ENCODE measurements at places on chromosomes 4 and X. TPM values are rescaled to one million over a fixed set of nuclear protein-coding genes. Genes with fewer than 3 reads are reported as not detected.

HSFX4 gene
- total RNA-seq = not detected

- no peak for DNase-seq
These were observed 35.8 kb downstream of the SLC10A7 start for GRCh38 chr4:146485968-146486367.

PALLD gene
- total RNA-seq = 83.7 TPM

CCNQ gene
- total RNA-seq = 43.4 TPM

GRCh38 chrX:508163-508562 is 121.5 kb upstream of the PPP2R3B start:
- DNase-seq = no peak

GPRASP1 gene
- total RNA-seq = 0.94 TPM

F11 gene
- not detected for total RNA-seq

DNA sequence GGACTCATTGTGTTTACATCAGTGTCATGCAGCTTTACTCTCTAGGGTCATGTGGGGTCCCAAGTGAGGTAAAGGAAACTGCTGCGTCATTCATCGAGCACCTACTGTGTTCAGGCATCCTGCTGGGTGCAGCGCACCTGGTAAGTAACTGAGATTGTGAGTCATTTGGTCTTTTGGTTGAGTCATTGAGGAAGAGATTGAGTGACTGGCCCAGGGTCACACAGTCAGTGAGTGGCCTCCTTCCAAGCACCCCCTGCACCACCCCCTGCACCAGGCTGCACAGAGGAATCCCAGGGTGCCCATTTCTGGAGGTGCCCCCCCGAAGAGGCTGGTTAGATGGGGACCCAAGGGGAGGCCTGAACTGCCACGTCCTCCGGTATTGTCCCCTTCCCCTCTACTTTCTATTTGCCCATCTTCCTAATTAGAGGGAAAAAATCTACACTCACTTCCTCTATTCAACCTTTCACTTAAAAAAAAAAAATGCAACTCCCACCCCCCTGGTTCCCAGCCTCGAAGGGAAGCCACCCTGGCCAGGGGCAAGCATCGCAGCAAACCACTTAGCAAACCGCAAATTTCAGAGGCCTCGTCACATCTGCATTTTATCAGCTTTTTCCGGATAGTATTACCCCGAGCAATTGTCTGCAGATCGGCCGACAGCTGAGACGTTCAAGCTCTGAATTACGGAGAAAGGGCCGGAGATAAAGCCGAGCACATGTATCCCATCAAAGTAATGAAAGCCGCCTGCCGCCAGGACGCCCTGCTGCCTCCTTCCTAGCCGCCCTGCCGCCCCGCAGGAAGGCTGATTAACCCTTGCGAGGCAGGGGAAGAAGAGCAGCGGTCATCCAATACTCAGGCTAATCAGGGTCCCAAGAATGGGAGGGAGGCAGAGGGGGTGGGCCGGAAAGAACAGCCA is 96.3 kb upstream of the MSX1 start:
- DNase-seq = no peak

DNA sequence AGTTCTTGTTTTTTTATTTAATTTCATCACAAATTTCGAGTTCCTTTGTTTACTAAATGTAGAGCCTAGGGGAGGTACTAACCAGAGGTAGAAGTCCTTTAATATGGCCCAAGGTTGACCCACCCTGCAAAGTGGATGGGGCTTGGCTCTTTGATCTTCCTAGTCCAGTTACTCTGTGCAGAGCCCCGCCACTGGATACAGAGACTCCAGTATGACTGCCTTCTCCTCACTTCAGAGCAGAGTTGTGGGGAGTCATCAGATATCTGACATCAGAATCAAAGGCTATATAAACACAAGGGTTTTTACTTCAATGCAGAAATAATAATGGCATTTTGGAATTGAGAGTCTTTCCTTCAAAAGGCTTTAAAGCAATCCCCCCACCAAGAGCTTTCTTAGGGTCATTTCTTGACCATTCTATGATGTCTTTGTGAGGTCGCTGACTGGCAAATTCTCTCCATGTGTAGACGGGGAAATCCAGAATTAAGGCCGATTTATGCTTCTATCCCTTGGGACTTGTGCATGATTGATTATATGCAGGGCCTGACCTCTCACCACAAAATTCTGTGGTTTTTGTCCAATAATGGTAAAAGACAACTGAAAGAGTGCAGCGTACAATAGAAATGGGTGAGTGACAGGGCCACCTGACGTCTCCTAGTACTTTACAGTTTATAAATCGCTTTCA is 88.3 kb upstream of the CITED1 start:
- DNase-seq = no peak

MTHFD2L gene
- 57.6 TPM for total RNA-seq

DNA sequence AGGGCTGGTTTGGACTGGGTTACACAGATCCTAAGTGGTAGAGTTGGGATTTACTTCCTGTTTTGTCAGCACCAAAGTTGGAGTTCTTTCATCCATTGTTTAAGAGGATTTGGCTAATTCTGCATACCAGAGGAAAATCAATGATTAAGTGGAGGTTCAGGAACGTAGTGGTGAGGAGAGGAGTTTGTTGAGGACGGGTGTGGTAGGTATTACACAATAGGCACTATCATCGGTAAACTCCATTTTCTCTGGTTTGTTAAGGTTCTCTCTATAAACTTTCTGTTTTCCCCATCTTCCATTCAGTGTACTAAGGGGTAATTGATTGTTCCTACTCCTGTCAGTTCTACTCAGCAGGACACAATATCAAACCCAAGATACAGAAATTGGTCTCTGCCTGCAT is 107.5 kb upstream of the VCX2 start:
- DNase-seq = no peak

- no peak for DNase-seq
These were observed 6.8 kb upstream of the BCOR start for GRCh38 chrX:40104630-40104984.

- DNase-seq = peak; percentile 1
These were observed 597.6 kb upstream of the MAGEB2 start for GRCh38 chrX:29617725-29618124.

PABPC4L gene
- total RNA-seq = not detected

GRCh38 chr4:76689145-76689817 is 208.7 kb downstream of the SOWAHB start:
- DNase-seq = no peak

POU4F2 gene
- total RNA-seq = not detected

DNA sequence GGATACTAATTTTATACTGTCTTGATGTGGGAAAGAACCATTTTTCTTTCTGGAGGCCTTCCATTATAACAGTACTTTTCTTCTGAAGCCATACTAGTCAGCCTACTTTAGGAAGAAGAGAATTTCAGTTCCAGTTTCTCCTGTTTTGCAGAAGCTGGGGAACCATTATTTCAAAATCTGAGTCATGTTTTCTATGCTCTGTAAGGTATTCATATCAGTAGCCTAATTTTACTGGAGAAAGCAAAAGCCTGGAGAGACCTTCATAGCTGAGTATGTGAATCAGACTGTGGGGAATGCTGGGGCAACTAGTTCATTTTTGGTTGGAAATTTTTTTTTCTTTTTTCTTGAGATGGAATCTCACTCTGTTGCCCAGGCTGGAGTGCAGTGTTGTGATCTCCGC is 22.4 kb downstream of the AFF1 start:
- no peak for DNase-seq

DNA sequence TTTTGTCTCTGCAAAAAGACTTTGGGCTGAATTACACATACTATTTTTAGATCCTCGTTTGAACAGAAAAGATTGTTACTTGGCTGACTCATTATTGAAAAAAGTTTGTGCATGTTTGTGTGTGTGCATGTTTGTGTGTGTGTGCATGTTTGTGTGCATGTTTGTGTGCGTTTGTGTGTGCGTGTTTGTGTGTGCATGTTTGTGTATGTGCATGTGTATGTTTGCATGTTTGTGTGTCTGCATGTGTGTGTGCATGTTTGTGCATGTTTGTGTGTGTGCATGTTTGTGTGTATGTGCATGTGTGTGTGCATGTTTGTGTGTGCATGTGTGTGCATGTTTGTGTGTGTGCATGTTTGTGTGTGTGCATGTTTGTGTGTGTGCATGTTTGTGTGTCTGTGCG is 201.1 kb upstream of the FAT1 start:
- no peak for DNase-seq

DNA sequence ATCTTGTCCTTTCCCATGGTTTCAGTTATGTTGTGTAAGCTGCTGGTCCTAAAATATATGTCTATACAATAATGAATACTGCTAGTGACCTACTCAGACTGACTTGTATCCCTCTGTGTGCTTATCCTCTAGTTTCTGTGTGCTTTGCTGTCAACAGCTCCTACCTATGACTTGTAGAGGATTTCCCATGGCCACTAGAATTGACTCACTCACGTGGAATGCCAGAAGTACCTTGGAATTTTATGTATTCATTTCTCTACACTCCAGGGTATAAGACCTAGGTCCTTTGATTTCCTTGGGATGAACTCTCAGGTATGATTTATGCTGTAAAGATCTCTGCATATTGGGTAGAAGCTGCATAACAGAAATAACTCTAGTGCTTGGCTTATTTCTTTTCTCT is 279.9 kb upstream of the SLIT2 start:
- DNase-seq = no peak

GRCh38 chrX:86023811-86024210 is 23.5 kb downstream of the CHM start:
- no peak for DNase-seq

DNA sequence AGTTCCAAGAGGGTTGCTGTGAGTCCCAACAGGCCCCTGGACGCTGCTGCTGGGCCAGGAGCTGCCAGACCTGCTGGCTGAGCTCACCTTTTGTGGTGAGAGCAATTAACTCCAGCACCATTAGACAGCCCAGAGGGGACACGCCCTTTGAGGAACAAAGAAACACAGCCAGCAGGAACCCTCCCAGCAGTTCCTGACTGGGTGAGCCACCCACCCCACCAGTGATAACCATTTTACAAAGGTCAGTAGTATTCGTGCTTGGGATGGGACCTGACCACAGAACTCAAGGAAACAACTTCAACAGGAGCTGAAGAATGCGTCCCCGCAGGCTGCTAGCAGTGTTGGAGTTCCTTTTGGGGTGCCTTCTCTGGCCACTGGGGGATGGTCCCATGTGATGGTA is 38.8 kb upstream of the AFAP1 start:
- no peak for DNase-seq

GRCh38 chr4:14967982-14968381 is 34.3 kb upstream of the CPEB2 start:
- DNase-seq = no peak

DNA sequence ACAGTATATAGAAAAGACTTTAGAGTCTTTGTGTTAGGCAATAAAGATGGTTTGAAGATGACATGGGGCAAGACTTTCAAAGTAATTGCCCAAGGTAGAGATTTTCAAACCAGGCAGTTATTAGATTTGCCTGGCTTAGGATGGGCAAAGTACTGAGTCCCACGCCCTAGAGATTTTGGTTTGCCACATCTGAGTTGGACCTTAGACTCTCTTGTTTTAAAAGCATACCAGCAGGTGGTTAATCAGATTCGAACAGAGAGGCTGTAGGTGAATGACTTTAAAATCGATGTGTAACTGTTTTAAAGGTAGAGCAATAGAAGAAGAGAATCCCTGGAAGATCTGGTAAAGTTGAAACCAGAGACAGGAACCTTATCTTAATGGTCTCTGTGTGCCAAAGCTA is 121.5 kb downstream of the RAPGEF2 start:
- DNase-seq = no peak

C4orf51 gene
- total RNA-seq = not detected

DNA sequence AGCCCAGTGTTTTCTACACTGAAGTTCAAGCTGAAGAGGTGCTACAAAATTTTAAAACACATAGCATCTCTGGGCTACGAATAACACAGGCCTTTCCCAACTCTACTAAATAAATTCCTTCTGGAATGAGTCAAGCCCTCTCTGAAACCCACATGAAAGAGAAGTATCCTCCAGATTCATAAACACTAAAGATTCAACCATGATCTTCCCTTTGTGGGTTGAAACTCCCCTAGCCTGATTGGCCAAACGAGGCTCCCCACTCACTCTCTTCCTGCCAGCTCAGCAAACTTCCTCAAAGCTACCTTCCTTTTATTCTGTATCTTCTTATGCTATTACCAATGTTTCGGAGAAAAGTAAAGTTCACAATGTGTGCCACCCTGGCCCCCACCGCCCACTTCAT is 95.4 kb downstream of the NKX6-1 start:
- no peak for DNase-seq

DNA sequence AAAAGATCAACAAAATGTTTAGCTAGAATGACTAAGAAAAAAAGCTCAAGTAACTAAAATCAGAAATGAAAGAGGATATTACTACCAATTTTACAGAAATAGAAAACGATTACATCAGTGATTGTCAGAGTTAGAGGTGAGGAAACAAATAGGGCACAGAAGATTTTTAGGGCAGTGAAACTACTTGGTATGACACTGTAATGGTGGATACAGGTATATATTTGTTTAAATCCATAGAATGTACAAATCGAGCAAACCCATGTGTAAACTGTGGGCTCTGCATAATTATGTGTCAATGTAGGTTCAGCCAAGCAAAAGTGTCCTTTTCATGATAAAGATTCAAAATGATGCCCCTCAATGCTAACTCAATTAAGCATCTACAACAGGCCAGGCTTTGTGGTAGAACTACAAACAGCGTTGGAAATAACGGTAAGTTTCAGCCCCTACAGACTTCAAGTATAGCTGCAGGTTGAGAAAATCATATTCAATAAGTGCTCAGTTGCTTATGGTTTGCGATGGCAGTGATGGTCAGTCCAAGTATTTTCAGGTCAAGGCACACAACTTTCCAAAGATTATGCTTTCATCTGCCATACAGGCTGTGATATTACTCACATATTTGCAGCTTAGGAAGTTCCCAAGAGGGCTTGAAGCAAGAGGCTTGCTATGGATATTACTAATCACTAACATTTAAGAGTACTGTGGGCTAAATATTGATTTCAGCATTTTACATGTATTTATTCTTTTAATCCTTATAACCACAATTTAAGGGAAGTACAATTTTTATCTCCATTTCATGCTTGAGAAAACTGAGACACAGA is 158.6 kb downstream of the TET2 start:
- DNase-seq = no peak

NXF2B gene
- not detected for total RNA-seq

ZNF275 gene
- 9.0 TPM for total RNA-seq

- DNase-seq = peak; percentile 19
These were observed 21.3 kb downstream of the SPCS3 start for GRCh38 chr4:176340871-176341685.

GRCh38 chr4:124684301-124684700 is 28.2 kb downstream of the ANKRD50 start:
- DNase-seq = no peak

DNA sequence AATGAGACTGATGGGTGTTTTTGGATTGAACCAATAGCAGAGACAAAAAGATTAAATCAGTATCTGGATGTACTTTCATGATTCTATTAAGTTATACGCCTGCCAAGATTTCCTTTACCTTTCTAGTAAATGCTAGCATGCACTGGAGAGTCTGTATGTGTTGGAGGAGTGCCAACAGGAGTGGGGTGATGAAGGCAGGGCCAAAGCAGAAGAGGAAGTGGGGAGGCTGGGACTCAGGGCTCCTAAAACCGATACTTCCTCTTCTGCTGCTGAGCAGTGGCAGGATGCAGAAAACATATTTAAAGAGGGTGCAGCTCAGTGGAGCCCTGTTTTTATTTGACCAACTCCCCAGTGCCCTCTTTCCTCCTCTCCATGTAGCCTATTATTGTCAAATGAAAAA is 5.6 kb downstream of the CYSLTR1 start:
- no peak for DNase-seq

All from NCI-H460 (cell line).